C1 segment of cervical spinal cord (tissue), 14 donors: ENCODE measurements at places on chromosomes 6 and 20.

DNA sequence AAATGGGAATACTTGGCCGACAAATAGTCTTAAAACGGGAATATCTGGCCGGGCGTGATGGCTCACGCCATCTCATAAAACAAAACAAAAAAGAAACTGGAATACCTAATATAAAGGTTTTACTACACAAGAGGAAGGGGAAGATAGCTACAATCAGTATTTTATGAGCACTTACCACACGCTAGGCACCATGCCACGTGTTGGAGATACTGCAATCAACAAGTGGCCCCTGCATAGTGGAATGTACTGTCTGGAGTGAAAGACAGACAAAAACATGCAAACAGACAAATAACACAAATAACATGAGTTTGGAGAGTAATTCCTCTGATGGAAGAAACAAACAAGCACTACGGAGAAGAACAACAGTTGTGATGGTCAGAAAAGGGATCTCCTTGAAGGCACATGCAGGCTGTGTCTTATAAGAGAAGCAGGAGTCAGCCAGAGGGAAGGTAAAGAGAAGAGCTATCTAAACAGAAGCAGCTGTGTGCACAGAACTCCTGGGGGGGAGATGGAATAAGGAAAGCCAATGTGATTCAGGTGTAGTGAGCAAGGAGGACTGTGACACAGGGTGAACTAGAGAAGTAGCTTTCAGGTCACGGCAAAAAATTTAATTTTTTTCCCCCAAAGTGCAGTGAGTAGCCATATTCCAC is 39.1 kb upstream of the AKIRIN2 start:
- no peak for DNase-seq

DNA sequence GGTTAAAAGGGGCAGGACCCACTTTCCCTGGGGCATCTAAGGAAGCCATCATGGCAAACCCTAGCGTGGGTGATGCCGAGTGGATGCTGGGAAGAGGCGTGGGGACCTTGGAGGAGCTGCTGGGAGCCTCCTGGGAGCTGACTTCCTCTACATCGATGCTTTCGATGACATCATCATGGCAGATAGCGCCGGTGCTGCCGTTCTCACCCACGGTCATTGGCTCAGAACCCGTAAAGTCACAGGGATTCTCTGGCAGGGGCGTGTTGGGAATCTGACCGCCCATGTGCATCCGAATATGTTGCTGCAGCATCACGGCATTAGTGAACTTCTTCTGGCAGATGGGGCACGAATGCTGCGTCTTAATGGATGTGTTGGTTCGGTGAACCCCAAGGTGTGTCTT is 12.1 kb downstream of the SALL4 start:
- no peak for DNase-seq

DNA sequence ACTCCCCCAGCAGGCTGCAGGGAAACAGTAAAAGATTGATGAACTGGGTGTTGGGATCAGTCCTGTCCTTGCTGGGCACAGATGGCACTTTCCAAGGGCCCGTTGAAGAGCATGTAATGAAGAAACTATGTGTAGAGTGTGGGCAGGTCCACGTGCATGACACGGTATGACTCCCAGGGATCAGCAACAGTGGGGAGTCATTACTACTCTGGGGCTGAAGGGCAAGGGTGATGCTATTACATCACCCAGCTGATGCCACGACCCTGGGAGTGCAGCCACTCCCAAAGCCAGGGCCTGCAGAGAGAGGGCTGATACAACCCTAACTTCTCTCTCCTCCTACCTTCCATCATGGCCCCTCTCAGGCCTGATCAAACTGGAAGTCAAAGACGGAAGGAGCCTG is 20.1 kb downstream of the KCNK17 start:
- DNase-seq, result no peak

- DNase-seq, result no peak
Measured at GRCh38 chr6:64459411-64459944, 823.9 kb downstream of the PHF3 start.

DNA sequence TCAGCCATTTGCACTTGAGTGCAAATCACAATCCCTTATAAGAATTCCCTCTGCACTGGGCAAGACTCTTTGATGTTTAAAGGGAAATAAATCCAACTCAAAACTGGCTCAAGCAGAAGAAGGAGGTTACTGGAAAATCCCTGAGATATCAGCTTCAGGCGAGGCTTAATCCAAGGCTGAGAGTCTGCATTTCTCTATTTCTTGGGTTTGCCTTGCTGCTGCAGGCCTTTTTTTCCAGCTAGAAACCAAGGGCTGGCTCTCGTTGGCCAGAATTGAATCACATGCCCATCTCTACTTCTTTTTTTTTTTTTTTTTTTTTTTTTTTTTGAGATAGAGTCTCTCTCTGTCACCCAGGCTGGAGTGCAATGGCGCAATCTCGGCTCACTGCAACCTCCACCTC is 11.7 kb downstream of the HCK start:
- no peak for DNase-seq

DNA sequence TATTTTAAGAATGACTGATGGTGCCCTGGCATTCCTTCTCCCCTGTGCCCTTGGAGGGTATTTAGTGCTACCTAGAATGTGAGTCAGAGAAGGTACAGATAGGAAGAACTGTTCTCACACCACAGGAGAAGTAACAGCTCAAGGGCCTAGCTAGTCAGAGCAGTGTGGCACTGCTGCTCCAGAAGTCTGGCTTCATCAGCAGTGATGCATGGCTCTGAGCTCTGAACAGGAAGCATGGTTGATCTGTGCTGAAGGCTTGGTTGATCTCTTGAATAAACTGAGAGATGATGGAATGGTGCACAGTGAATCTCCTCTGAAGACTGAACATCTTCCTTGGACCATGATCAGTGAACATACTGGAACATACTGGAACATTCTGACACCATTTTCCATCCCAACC is 425.3 kb upstream of the SLC35B3 start:
- DNase-seq, result no peak

DNA sequence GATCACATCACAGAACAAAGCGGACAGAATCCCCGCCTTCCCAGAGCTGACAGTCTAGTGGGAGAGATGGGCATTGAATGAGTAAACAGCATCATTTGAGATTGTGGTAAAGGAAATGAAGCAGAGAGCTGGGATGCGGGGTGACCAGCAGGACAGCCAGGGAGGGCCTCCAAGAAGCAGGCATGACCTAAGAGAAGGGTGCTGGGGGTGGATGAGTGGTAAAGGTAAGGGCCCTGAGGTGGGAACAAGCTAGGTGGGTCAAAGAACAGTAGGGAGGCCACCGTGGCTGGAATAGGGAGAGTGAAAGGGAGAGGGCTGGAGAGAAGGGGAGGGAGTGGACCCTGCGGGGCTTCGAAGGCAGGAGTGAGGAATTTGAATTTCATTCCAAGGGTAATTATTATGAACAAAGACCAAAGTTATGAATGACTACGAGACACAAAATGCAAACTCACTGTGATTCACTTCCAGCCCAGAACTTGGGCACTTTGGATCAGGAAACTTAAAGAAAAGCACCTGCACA is 61.4 kb downstream of the CEBPB start:
- no peak for DNase-seq

DNA sequence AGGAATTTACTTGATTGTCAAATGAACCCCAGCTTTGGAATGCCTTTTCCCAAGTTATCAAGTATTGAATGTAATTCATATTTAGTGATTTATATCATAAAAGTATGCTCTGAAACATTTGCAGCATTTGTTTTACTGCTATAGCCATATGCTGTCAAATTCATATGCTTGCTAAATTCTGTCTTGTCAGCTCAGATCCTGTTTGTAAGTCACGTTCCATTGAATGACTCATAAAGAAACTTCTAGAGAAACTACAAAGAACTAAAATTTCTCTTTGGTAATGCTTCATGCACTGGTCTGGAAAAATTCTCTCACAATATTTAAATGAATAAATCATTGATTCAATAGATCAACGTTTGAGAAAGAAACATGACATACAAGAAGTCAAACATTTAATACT is 445.9 kb downstream of the PHF3 start:
- no peak for DNase-seq

- DNase-seq, result no peak
Measured at GRCh38 chr6:90106449-90106848, 190.2 kb downstream of the BACH2 start.

DNA sequence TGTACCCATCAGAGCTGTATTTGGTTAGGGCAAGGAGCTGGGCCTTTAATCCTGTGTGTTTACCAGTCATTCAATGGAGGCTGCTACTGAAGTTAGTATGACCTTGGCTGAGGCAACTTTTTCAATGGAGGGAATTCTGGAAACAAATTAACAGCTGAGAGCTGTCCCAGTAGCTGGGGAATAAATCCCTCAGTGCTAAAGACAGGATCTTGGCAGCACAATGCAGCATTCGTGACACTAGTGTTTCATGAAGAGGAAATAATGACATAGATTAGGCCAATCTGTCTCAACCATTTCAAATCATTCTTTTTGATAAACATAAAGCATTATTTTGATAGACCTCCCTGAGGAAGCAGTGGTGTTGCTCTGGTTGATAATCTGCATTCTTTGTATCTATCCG is 42.9 kb downstream of the GRM1 start:
- no peak for DNase-seq

- DNase-seq, result no peak
Measured at GRCh38 chr6:47992809-47993208, 118.2 kb downstream of the PTCHD4 start.

- DNase-seq, result no peak
Measured at GRCh38 chr6:144878577-144878976, 593.4 kb downstream of the UTRN start.

DNA sequence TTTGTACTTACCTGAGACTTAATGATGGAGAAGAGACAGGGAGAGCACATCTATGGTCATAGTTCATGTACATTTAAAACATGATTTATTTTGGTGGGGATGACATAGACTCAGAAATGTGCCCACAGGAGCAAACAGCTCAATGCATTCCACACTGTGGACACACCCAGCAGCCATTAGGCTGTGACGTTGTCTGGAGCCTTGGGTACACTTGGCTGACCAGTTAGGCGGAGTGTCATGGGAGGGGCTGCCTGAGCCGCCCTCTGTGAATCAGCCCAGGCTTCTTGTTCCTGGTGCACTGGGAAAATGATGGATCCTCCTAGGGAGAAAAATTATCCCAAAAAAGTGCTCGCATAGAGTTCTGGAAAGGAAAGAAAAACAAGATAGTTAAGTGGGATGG is 231.0 kb upstream of the GMDS start:
- DNase-seq, result no peak

DNA sequence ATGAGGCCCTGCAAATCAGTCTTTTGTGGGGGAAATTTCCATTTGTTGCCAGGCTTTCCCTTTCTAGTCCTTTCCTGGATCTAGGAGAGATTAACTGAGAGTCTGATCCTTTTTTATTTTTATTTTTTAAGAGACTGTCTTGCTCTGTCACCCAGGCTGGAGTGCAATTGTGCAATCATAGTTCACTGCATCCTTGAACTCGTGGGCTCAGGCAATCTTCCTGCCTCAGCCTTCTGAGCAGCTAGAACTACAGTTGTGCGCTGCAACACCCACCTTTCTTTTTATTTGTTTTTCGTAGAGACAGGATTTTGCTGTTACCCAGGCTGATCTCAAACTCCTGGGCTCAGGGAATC is 22.9 kb downstream of the OR2B2 start:
- DNase-seq, result no peak

- DNase-seq, result no peak
Measured at GRCh38 chr20:36144336-36144735, 10.2 kb upstream of the EPB41L1 start.

DNA sequence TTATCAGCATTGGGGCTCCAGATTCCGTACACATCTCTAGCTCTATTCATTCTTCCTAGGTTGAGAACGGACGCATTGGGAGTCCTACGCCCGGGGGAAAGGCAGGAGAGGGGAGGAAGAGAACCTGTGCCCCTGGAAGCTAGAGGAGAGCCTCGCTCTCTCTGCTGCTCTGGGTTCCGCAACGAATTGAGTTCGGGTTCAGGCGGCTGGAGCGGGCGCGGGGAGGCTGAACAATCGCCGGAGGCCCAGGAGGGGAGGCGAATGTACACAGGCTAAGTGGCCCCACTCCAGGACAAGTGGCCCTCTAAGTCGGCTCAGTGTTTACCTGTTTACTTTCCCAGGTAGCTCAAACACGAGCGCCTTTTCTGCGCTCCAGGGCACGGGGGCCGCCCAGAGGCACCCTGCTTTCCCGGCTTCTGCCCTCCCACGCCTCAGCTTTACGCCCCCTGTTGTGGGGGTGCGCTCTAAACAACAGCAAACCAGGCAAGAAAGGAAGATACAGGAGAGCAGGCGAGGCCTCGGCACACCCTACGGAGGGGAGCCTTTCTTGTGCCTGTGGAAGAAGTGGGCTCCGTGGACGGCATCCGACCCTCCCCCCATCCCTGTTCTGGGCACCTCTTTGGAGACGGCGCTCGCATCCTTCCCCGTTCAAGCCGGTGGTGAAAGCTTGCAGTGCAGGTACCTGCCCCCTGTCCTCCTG is 4.6 kb upstream of the NKX2-2 start:
- DNase-seq, result no peak

DNA sequence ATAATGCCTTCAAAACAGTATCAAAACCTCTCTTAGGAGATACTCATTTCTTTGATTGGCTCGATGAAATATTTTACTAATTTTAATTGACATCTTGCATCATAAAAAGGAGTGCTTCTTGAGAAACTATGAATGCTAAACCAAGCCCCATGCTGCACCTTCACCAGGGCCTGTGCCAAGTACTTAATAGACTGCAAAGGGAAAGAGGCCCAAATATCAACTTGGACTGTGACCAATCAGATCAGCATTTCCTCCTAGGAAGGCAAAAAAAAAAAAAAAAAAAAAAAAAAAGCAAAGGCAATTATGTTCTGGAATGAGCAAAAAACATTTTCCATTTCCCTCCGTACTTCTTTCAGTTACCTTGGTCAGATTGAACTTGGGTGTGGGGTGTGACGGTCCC is 253.0 kb upstream of the SOX4 start:
- no peak for DNase-seq

- DNase-seq, result no peak
Measured at GRCh38 chr6:144248476-144249301, 36.4 kb upstream of the UTRN start.

DNA sequence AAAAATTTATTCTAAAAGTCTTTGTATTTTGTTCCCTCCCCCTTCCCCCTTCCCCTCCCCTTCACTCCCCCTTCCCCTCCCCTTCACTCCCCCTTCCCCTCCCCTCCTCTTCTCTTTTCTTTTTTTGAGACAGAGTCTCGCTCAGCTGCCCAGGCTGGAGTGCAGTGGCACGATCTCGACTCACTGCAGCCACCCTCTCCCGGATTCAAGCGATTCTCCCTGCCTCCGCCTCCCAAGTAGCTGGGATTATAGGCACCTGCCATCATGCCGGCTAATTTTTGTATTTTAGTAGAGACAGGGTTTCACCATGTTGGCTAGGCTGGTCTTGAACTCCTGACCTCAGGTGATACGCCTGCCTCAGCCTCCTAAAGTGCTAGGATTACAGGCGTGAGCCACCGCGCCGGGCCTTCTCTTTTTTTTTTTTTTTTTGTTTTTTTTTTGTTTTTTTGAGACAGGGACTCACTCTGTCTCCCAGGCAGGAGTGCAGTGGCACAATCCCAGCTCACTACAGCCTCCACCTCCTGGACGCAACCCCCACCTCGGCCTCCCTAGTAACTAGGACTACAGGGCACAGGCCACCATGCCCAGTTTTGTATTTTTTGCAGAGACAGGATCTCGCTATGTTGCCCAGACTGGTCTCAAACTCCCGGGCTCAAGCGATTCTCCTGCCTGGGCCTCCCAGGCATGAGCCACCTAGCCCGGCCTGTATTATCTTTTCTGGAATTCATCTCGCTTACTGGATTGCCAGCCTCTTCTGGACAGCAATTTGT is 1.1 kb upstream of the AFG1L start:
- peak; percentile 15 for DNase-seq
